ENCODE measurements at places on chromosomes 2 and 18.

DNA sequence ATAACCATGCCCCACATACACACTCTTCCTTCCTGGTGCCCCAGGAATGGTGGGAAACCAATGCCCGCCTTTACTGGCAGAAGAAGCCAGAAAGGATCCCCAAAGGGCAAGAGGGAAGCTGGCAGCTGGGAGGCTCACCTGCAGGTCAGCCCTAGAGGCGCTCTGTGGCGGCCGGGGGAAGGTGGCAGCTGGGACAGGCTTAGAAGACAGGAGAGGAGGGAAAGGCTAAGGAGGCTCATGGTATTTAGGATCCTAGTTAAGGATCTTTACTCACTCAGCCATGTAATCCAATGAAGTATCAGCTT is 23.8 kb downstream of the ADRA2B start:
- DNase-seq = no peak

- DNase-seq = peak; percentile 15
Measured at GRCh38 chr2:110657724-110658305, 20.0 kb downstream of the BUB1 start.

- no peak for DNase-seq
Measured at GRCh38 chr18:34038086-34038485, 186.6 kb downstream of the NOL4 start.

GRCh38 chr2:43736637-43737036 is 37.2 kb upstream of the DYNC2LI1 start:
- no peak for DNase-seq

DNA sequence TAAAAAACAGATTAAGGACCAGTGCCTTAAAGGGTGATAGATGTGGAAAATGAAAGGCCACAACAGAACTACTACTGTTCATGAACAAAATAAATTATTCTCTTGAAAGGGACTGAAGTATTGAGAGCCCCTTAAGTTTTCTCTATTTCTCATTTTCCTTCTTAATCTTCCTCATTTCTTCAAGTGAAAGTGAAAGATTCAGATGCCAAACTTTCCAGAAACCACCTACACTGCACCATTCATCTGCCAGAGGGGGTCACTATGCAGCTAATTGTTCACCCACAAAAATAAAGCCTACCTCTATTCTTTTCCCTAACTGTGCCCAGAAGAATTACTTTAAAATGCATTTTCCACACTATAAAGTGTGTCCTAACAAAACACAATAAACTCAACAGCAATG is 140.1 kb downstream of the NR4A2 start:
- DNase-seq = no peak

Data from A673 (cell line).